ENCODE measurements at places on chromosomes 12 and 14.

DNA sequence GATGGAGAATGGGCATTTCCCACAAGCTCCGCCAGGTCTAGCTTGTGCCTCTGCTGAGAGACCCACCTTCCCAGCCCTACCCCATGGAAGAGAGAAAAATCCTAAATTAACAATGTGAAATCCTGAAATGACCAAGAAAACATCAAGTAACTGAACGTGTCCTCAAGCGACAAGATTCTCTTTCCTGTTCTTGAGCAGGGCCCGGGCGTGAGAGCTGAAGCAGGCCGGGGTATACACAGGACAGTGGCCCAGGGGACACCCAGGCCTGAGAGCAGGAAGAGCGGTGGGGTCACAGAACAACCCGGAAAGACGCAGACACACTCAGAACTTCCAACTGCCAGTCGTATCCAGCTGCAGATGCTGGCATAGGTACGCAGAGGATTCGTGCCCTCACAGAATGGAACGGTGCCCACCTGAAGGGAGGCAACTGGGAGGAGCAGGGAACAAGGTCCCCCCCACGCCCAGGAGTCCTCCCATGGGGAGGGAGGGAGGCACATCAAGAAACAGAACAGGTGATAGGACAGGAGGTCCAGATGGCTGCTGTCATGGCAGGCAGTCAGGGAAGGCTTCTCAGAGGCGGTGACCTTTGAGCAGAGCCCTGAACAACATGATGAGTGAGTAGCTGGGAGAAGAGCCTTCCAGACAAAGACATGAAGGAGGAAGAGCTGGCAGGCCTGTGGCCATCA is 9.1 kb downstream of the RIMBP2 start:
- DNase-seq: no peak

- DNase-seq: no peak
These were observed 9.4 kb downstream of the ANG start for GRCh38 chr14:20698018-20698329.

DNA sequence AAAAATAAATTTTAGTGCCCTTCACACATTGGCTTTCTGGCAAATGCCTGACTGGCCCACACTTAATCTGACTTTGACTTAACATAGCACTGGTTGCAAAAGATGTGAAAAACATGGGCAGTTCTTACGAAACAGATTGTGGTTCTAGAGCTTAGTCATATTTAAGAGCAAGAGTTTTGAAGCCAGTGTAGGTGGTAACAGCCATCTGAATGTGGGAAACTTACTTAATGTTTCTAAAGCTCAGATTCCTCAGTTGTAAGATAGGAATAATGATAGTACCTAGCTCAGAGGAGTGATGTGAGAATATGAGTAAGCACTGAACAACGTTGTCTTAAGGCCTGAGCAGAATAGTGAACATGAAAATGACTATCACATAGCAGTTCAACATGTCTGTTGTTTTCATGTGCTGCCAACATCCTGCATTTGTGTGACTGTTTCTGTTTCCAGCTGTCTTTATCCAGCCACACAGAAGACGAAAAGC is 262.7 kb downstream of the SYT1 start:
- DNase-seq: peak; percentile 76

GRCh38 chr12:92757597-92758121 is 54.9 kb downstream of the PLEKHG7 start:
- DNase-seq: no peak

- peak; percentile 81 for DNase-seq
These were observed at the start of gene SMAGP for GRCh38 chr12:51270067-51270950. SMAGP (minus strand) TSS chr12:51270415; CDS start chr12:51269278, 1,137 bp downstream.

GRCh38 chr12:46366771-46367170 is 5.8 kb downstream of the SLC38A2 start:
- DNase-seq: no peak

DNA sequence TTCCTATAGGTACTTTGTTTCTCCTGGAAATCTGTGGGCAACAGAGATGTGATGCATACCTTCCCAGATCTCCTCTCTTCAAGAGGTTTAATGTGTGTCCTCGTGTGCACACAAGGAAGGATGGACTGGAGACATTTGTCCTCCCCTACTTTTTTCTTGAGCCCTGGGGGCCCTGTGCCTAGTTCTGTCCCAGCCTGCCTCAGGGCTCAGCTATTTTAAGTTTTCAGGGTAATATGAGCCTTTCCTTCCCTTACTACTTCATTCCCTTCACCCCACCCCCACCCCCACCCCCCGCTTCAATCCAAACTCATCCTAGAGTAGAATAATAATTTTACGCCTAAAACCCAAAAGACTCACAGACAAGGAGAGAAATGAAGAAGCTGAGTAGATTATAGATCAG is 446 bp downstream of the STAC3 start:
- no peak for DNase-seq

DNA sequence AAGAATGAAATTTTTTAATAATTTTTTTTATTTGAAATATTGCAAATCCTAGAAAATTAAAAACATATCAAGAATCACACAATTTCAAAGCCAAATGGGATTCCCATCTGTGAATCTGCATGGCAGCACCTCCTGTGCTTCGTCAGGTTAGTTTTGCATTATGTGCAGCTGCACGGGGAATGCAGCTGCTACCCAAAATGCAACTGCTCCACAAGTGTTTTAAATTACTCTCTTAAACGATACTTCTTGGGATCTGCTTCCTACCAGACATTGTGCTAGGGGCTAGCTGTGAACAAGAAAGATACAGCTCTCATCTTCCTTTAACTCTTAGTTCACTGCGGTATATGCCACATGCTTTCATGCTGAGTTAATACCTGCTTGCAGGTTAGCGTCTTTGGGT is 154.2 kb downstream of the CRADD start:
- no peak for DNase-seq

GRCh38 chr14:93132472-93133065 is 16.8 kb upstream of the ITPK1 start:
- peak; percentile 37 for DNase-seq

DNA sequence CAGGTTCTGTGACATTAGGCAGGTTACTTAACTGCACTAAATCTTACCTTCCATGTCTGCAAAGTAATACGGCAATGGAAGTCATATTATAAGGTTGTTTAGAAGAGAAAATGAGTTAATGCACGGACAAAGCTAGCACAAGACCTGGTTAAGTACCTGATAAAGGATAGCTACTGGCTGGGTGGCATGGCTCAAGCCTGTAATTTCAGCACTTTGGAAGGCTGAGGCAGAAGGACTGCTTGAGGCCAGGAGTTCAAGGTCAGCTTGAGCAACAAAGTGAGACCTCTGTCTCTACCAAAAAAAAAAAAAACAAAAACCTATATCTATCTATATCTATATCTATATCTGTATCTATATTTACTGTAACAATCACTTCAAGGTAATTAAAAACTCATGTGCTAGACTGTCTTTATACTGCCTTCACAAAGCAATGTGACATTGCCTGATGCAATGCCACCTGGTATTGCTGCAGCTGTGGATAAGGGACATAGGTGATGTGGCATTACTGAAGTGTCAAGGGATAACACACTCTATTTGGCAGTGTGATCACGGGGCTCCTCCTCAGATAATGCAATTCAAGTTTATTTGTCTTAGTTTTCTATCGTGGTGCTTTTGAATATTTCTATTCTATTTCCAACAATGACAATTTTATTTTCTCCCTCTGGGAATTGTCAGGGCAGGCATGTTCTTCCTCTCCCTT is 107.1 kb downstream of the PAX9 start:
- no peak for DNase-seq

- no peak for DNase-seq
These were observed 101.8 kb downstream of the CMKLR1 start for GRCh38 chr12:108237272-108237671.

Data from astrocyte of the hippocampus (primary cell).